ENCODE measurements at places on chromosomes 1 and 21.

- no peak for DNase-seq
Measured at GRCh38 chr1:41364442-41365319, 3.4 kb downstream of the FOXO6 start.

DNA sequence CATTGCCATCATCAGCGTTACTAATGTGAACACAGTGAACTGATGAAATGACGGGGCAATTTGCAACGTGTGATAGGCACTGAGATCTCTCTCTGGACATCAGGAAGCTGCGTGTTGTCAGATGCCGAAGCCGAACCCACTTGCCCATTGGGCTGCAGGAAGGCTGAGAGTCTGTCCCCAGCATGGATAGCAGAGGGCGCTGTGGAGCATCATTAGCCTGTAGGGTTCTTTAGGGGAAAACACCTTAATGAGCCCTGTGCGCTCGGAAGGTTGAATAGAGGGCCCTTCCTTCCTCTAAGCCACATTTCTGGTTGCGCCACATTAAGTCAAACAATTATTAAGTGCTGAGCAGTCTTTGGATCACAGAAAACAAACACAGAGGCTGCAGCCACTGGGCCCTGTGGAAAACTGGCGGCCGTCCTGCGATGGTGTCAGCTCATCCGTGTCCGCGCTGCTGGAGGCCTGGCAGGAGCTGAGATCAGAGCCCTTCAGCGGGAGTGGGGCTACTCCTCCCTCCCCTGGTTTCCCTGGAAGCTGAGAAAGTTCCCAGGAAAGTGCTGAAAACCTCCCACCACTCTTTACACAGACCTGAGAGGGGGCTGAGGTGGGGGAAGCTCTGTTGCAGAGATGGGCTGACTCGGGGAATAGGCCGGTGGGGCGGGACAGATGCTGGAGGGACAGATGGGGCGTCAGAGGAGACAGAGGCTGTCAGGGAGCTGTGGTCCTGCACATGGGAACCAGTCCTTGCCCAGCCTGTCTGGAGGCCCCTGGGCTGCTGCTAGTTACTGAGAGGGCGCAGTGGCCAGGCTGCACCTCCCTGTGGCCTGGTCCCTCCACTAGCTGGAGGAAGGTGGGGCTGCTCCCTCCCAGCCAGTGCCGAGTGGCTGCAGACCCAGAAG, 12.7 kb downstream of the TFF2 start:
- peak; percentile 59 for DNase-seq

DNA sequence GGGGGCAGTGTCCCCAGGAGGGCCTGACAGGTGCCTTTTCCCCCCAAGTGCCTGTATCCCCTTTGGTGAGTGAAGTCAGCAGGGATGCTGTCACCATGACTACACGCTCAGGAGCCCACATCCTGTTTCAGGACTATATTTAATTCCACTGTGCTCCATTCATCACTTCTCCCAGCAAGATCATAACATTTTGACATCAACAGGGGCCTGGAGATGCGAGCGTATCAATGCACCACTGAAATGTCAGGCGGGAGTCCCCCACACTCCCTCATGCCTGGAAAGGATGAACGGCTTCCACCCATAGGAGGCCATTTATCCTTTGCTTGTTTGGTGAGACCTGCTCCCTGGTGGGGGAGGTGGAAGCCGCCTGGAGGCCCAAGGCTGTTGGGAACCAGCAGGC, 119.1 kb downstream of the PTPRU start:
- DNase-seq, result no peak

GRCh38 chr1:245823408-245824147, 668.8 kb downstream of the KIF26B start:
- DNase-seq, result no peak

- DNase-seq, result no peak
Measured at GRCh38 chr1:176720838-176721237, 257.9 kb downstream of the PAPPA2 start.

GRCh38 chr1:210335001-210335400, 6.3 kb downstream of the HHAT start:
- DNase-seq, result no peak

GRCh38 chr21:17119466-17120297, 393.2 kb upstream of the CXADR start:
- no peak for DNase-seq

- DNase-seq, result no peak
Measured at GRCh38 chr1:162732566-162733335, 57.8 kb upstream of the HSD17B7 start.

DNA sequence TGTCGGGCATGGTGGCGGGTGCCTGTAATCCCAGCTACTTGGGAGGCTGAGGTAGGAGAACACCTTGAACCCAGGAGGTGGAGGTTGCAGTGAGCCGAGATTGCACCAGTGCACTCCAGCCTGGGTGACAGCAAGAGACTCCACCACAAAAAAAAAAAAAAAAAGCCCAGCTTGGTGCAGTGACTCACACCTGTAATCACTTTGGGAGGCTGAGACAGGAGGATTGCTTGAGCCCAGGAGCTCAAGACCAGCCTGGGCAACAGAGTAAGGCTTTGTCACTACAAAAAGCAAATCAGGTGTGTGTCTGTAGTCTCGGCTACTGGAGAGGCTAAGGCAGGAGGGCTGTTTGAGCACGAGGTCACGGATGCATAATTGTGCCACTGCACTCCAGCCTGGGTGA, 5.0 kb upstream of the H6PD start:
- no peak for DNase-seq

DNA sequence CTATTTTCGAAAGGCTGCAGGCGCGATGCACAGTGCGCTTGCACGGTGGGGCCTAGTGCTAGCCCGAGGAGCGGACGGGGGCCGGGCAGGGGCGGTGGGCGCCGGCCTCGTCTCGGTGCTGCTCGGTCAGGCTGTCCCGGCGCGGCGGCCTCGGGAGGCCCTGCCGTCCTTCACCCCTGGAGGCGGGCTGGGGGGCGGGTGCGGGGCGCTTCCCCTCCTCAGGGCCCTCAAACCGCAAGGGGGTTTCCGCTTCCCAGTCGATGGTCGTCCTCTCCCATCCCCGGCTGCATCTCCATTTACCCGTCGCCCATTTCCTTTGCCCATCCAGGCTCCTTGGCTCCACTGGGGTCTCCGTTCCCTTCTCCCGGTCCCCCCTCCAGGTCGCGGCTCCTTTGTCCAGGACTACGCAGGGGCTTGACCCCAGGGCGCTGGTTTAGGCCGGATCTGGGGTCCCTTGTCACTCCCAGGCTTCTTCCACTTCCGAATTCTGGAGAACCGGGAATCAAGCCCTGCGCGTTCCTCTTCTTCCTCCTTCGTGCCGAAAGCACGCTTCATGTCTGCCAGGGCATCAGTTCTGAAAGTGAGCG, 196.3 kb upstream of the LMO4 start:
- DNase-seq, result no peak

- no peak for DNase-seq
Measured at GRCh38 chr1:173409613-173410012, 67.5 kb upstream of the PRDX6 start.

DNA sequence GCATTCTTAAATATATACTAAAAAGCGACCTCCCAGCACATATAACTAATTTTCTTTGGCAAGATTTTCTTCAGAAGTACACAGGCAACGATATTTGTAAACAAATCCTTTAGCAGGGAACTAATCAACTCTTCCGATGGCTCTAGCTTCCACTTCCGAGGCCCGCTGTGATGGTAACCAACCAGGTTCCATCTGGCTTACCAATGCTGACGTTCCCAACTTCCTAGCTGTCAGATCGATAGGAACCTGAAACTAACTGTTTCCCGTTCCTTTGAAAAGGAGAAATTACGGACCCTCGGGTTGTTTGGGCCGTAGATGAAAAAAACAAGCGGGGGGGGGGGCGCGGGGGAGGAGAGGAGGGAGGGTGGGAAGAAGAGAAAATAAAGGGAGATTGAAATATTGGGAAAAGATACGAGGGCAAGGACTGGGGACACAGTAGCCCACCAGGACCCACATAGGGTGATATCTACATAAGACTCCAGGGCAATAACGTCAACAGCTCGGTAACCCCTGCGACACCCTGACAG, 513 bp downstream of the GTF2B start:
- no peak for DNase-seq

DNA sequence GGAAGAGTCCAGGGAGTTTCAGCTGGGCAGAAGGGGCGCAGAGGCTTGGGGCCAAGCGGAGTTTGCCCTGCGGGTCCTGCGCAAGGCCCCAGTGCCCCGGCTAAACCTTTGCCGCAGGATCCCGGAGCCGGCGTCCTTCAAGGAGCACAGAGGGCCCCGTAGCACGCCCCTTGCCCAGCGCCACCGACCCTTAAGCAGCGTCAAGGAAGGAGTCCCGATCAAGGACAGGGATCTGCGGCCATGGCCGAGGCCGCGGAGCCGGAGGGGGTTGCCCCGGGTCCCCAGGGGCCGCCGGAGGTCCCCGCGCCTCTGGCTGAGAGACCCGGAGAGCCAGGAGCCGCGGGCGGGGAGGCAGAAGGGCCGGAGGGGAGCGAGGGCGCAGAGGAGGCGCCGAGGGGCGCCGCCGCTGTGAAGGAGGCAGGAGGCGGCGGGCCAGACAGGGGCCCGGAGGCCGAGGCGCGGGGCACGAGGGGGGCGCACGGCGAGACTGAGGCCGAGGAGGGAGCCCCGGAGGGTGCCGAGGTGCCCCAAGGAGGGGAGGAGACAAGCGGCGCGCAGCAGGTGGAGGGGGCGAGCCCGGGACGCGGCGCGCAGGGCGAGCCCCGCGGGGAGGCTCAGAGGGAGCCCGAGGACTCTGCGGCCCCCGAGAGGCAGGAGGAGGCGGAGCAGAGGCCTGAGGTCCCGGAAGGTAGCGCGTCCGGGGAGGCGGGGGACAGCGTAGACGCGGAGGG, 520 bp downstream of the CLIC6 start:
- DNase-seq, result no peak

DNA sequence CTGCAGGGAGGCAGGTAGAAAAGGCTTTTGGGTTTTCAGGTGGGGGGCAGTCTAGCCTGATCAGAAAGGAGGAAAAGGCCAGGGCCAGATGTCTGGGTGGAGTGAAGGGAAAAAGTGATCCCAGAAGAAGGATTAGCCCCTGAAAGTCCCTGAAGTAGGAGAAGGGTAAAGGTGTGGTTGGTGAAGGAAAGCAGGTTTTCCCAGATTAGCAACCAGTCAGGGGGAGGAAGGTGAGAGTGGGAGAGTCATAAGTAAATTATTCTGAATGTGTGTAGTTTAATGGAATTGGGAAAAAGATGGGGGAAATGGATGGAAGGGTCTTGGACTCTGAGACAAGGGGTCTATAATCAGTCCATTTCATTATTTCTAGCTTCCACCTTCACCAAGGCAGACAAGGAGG, 647 bp upstream of the SPRR1A start:
- no peak for DNase-seq

DNA sequence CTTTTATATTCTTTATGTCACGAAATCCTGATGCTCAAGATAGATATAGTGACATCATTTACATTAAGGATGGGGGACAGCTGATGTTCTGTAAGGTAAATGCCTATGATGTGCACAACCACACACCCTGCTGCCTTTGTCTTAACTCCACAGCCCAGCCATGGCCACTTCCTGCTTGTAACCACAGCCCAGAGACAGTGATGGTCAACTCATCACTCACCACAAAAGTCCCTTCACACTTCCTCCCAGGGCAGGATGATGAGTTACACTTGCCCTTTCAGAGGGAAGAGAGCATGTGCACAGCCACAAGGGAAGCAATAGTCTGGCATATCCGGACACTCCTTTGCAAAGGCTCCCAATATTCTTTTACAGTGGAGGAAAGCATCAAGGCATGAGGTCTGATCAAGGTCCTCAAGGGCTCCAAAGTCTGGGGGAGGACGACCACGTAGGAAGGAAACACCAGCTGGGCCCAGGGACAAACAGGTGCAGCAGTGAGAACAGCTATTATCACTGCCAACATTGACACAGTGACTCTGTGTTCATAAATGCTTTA, 53.8 kb downstream of the PLPP3 start:
- no peak for DNase-seq

DNA sequence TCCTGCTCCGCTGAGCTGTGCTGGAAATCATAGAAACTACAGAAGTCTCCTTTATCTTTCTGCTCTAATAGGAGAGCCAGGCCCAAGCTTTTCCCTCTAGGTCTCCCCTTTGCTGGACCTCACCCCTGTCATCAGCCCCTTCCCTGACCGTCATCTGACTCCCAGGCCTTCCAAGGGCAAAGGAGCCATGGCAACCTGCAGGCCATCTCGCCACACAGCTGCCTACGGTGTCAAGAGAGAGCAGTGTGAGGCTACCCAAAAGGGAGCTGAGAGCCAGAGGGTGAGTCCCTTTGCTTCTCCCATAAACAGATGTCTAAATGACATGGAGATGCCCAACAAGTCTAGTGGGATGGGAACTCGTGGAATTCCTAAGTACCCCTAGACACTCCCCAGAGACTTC, 37.6 kb upstream of the DIPK1A start:
- no peak for DNase-seq

- no peak for DNase-seq
Measured at GRCh38 chr1:220952961-220953643, 73.9 kb downstream of the HLX start.

GRCh38 chr1:75733661-75734060, 9.2 kb downstream of the ACADM start:
- no peak for DNase-seq

- DNase-seq, result no peak
Measured at GRCh38 chr21:43341378-43342161, 85.4 kb downstream of the SIK1 start.

- no peak for DNase-seq
Measured at GRCh38 chr1:109356505-109356904, 41.2 kb downstream of the SORT1 start.

- DNase-seq, result no peak
Measured at GRCh38 chr1:207309745-207310273, 11.7 kb upstream of the CD55 start.

- DNase-seq, result no peak
Measured at GRCh38 chr1:200912737-200913407, 18.2 kb downstream of the INAVA start.
